Activated CD4-positive, alpha-beta T cell treated with anti-CD3 and anti-CD28 coated beads for 4 hours (primary cell): ENCODE measurements at places on chromosomes 1 and 21.

DNA sequence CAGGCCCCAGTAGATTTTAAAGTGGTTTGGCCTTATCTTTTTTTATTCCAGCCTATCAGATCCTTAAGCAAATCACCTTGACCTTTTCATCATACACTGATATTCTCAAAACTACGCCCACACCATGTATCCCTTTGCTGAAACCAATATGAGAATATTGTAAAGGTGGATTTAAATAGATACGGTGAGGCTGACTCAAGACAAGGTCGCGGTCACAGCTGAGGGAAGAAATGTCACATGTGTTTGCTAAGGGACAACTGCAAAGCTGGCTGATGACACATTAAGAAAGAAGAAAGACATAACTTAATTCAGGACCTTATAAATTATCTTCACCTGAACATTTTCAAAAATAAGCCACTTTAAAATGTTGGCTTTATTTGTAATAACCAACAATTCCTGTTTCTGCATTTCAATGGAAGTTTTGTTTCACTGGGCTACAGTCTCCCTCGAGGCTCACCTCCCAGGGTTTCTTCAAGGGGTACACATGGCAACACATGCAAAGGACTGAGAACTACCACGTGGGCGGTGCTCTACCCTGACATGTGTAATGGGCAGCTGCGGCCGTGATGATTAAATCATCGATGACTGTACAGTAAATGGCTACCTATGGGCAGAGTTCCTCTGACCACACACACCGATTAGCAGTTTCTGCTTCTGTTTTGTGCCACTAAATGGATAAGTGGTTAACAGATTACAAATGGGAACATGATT is 189.5 kb downstream of the SIPA1L2 start:
- DNase-seq = no peak

DNA sequence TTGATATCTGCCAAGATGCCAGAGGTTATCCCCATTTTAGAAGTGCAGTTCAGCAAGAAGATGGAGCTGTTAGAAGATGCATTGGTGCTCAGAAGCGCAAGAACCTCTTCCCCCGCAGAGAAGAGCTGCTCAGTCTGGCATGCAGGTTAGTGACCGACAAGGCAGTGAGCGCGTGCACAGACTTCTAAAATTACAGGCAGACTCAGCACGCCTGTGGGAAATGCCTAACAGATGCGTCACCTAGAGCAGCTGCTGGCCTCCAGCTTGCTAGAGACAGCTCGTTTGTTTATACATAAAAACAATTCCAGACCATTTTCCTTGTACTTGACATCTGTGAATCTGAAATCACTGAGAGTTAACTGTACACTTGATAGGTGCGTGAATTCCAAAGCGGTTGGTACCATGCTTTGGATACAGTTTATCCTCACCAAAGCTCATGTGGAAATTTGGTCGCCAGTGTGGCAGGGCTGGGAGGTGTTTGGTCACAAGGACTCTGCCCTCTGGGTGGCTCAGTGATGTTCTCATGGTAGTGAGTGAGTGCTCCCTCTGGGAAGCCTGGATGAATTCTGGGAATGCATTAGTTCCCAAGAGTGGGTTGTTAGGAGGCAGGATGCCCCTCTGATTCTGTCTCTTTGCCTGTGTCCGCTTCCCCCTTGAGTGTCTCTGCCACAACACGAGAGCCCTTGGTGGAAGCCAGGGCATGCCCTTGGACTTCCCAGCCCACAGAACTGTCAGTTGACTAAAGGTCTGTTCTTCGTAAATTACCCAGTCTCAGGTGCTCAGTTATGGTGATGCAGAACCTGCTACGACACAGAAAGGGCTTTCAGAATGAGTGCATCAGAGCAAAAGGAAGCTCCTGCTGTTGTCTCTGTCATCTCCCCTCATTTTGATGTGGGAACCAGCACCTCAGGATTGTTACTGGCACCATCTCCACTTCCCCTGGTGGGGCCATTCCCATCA is 24.4 kb downstream of the SNAP47 start:
- DNase-seq = no peak

DNA sequence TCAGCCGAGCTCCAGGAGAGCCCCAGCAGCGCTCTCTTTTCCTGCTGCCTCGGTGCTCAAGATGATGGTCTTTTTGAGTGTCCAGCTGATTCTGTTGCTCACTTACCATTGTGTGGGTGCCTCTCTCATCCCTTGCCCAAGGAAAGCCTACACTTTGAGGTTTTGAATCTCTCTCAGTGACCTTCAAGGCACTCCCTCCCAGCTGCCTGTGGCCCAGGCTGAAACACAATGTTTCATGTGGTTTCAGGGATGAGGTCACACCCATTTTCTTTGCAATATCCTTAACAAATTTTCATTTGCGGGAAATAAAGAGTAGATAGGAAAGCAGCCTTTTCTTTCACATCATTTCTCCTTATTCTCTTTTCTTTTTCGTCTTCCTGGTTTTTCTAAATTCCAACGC is 12.6 kb upstream of the MRPS14 start:
- no peak for DNase-seq

DNA sequence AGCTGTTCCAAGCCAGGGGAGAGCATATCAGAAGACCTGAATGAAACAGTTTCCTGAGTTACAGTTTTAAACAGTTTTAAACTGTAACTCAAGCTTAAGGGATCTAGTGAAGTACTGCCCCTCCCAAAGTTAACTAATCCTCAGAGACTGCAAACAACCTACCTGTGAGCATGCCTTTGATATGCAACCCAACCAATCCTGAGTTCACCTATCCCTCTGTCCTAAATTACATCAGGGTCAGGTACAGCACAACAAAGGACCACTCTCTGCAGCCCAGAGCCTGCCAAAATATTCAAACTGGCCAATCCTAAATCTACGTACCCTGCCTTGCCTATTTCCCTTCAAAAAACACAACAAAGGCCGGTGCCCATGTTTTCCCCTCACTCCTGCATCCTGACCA is 32.8 kb upstream of the RAVER2 start:
- no peak for DNase-seq

- no peak for DNase-seq
These were observed 119.0 kb downstream of the MAST2 start for GRCh38 chr1:45922374-45922773.

GRCh38 chr1:214044438-214045214 is 56.9 kb downstream of the PROX1 start:
- DNase-seq = no peak
